ENCODE measurements at places on chromosomes 5 and 9.

DNA sequence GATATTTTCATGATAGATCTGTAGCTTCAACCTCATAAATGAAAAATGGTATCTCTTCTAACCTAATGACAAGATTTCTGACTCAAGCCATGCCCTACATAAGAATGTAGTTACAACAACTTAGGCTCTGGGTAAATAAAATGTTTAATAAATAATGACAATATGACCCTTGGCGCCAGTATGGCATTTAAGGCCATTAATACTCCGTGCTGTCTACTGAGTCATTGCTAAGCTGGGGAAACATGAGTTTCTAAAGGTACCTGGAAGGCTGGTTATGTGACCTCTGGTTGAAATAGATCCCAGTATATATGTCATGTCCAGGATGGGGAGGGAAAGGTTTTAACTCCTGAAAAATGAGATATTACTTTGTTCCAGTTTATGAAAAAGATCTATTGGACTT lies 58.0 kb upstream of the CEMIP2 start:
- no peak for DNase-seq

DNA sequence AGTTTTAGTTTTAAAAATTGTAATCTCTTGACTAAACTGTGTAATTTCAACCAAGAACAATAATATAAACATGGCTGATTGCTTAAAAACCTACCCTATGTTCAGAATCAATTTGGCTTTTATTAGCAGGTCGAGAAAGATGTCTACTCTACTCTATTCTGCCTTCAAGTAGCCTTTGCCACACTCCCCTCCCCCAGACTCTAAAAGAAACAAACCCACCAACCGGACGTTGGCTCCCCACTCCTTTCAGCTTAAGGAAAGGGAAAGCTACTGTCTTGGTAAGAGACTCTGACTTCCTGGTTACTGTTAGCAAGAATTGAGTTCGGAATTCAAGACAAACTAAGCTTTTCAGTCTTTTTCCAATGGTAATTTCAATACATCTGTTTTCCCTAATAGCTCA lies 46.7 kb downstream of the TNFAIP8 start:
- no peak for DNase-seq

DNA sequence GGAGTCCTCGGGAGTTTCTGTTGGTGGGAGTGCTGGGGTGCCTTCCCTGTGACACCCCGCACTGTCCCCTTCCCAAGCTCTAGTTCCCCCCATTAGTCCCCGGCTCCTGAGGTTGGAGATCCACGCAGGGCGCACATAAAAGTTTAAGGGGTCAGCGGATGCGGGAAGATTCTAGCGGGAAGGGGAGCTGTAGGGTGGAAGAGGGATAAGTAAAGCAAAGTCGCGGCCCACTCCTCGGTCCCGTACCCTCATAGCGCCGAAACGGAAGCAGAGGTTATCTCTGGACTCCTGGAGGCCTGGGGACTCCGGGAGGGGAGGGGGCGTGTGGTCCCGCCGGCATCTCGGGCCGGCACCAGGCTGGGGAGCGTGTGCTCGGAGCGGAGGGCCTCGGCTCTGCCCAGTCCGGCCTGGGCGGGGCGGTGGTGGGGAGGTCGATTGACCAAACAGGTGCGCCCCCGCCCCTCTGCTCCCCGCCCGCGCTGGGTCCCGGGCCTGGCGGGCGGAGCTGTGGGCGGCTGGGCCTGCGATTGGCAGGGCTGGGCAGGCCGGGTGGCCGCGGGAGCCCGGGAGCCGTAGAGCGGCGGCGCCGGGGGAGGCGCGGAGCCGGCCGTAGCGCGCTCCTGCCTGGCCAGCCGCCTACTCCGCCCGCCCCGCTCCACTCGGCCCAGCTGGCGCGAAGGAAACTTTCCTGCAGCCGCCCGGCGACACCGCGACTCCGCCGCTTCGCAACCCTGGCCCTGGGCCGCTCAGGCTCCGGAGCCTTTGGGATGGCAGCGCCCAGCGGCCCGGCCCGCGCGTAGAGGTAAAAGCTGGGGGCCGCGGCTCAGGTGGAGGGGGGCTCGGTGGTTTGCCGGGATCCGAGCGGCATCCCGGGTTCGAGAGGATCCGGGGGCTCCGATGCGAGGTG lies 52.2 kb upstream of the DAB2IP start:
- DNase-seq: no peak

DNA sequence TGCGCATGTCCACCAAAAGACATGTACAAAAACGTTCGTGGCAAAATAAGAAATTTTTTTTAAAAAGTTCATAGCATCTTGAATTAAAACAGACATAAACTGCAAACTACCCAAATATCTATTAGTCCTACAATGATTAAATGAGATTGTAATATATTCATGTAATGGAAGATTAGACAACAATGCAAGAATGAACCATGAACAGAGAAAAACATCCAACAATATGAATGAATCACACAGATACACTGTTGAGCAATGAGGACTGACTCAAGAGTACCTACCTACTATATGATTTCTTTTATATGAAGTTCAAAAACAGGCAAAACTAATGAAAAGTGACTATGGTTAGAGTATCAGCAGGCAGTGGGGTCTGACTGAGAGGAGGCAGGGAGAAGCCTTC lies 17.9 kb upstream of the CTNNAL1 start:
- DNase-seq: no peak

DNA sequence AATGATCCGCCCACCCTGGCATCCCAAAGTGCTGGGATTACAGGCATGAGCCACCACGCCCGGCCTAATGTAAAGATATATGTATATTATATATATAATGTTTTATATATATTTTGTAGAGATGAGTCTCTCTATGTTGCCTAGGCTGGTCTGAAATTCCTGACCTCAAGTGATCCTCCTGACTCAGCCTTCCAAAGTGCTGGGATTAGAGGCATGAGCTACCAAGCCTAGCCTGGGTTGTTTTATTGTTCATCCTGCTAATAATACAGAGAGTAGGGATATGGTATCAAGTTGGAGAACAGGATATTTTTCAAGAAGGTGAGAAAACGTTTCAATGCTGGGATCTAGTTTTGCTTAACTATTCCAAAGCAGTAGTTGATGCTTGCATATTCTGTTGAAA lies 2.9 kb downstream of the SEC24A start:
- DNase-seq: no peak

- no peak for DNase-seq
Observed at GRCh38 chr5:27733237-27733636, 694.9 kb upstream of the CDH9 start.

GRCh38 chr9:89933578-89933977 lies 328.8 kb downstream of the GADD45G start:
- DNase-seq: no peak

DNA sequence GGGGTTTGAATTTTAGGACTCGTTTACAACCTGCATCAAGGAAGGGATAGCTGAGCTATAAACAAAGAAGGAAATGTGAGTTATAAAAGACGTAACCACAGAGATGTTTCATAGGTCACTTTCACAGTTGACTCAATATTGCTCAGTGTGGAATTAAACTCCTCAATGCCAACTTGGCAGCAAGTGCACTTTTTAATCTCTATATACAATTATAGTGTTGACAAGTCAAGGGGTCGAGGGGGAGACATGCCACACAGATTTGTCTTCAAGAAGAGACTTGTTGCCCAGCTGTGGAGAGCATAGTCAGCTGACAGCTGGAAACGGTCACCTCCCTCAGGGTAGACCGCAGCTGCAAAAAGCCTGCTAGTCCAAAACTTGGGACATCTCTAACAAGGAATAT lies 163.4 kb upstream of the DMAC1 start:
- DNase-seq: no peak

GRCh38 chr5:149228618-149229297 lies 42.9 kb upstream of the AFAP1L1 start:
- DNase-seq: peak; percentile 49

GRCh38 chr5:42321785-42322184 lies 101.5 kb upstream of the GHR start:
- DNase-seq: no peak

GRCh38 chr5:142036918-142037317 lies 24.1 kb upstream of the GNPDA1 start:
- DNase-seq: peak; percentile 0

DNA sequence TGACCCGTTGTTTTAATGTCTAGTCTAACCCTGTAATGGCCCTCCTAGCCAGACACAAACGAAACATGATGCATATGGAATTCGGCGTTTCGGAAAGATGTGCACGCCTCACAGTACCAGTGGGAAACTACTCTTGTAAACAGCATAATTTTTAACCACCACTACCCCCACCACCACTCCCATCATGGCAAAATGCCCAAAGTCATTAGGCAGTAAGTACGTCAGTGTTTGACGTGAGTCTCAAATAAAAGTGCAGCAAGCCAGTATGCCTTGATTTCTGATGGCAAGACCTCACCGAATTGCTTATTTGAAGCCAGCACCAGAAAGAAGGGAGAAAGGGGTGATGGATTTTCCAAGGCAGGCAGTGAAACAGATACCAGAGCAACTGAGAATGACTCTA lies 71.4 kb downstream of the ADRB2 start:
- no peak for DNase-seq

DNA sequence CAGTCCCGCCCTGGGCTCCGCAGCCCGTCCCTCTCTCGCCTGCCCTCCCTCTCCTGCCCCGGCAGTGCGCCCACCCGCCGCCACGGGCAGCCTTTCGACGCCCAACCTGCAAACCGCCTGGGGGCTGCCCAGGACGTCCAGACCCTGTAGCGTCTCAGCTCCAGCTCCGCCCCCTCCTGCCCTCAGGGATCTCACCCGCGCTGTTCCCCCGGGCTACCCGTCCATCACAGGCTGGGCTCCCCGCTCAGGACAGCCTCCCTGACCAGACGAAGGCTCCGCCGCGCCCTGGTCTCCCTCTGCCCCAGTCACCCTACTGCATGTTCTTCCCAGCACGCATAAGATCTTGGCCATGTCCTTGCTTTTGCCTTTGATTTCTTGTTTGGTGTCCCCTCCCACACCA lies 1.4 kb downstream of the RASGEF1C start:
- DNase-seq: no peak

- DNase-seq: no peak
Observed at GRCh38 chr5:8156706-8157105, 287.8 kb downstream of the MTRR start.

GRCh38 chr5:122498163-122498562 lies 186.1 kb downstream of the SNCAIP start:
- no peak for DNase-seq

- DNase-seq: no peak
Observed at GRCh38 chr9:126675147-126675467, 61.4 kb downstream of the LMX1B start.

DNA sequence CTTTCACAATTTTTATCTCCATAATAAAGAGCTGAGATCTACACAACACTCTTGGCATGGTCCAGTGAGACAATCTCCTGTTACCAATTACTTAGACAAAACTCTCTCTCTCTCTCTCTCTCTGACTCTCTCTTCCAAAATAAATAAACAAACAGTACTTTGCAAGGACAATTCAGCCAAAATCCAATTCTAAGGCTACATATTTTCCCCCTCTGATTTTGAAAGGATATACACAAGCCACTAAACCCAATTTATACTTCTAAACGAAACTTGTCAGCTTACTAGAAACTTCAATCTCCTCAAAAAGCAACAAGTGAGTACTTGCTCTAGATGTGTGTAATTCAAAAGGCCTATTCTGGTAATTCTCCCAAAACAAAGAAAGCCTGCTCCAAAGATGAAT lies 26.3 kb upstream of the TNPO1 start:
- no peak for DNase-seq

DNA sequence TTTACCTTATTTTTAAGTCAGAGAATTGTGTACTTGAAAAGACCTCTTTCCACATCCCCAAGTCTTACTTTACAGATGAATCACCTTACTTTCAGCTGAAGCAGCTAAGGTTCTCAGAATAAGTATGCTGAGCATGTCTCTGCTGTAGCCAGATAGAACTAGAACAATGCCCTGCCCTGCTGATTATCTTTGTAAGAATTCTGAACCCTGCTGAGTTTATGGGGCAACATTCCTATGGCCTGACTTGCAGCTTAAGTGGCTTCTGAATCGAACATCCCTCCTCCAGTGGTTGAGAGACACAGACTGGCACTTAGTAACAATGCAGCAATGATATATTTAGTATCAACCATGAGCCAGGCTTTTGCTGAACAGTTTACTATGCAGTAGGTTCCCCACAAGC lies 592.0 kb upstream of the WWC1 start:
- DNase-seq: no peak

DNA sequence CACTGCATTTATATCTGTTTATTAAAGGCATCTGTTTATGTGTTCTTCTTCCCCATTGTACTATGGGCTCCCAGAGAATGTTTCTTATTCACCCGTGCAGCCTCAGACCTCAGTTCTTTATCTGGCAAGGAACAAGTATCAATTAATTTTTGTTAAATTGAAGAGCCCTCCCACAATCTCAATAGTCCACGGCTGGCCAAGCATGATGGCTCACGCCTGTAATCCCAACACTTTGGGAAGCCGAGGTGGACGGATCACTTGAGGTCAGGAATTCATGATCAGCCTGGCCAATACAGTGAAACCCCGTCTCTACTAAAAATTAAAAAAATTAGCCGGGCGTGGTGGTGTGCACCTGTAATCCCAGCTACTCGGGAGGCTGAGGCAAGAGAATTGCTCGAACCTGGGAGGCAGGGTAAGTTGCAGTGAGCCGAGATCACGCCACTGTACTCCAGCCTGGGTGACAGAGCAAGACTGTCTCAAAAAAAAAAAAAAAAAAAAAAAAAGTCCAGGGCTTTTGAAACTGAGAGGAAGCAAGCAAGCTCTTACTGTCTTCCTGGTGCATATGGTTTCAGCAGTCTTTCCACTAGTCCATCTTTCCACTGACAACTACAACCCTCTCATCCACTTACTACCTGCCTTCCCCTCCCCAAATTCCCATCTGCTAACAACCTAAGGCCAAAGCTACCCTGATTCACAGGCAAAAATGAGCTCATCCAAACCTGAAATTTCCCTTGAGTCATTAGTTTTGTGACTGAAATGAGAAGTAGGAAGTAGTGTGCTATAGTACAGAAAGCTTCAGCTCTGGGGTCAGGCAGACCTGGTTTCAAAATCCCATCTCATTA lies 2.3 kb upstream of the HK3 start:
- DNase-seq: no peak

GRCh38 chr5:11719888-11720481 lies 184.3 kb downstream of the CTNND2 start:
- peak; percentile 69 for DNase-seq

- no peak for DNase-seq
Observed at GRCh38 chr9:133727876-133728441, 10.2 kb downstream of the SARDH start.

Measured in Karpas-422 (cell line).